T-helper 1 cell (primary cell): ENCODE measurements at places on chromosomes 13 and 19.

- DNase-seq, result no peak
Observed at GRCh38 chr13:92821324-92821723, 405.3 kb upstream of the GPC6 start.

- DNase-seq, result no peak
Observed at GRCh38 chr19:43839139-43839538, 12.0 kb downstream of the ZNF283 start.

DNA sequence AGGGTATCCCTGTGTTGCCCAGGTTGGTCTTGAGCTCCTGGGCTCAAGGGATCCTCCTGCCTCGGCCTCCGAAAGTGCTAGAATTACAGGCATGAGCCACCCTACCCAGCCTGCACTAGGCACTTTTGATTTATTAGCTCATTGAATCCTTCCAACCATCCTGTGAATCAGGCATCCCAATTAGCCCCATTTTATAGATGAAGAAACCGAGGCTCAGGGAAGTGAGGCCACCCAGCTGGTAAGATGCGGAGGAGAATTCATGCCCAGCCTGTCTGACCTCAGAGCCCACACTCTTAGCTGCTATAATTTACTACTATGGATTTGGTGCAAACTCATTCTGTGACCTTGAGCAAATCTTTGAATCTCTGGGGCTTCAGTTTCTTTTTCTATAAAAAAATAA, 17.8 kb upstream of the CACNG8 start:
- no peak for DNase-seq

DNA sequence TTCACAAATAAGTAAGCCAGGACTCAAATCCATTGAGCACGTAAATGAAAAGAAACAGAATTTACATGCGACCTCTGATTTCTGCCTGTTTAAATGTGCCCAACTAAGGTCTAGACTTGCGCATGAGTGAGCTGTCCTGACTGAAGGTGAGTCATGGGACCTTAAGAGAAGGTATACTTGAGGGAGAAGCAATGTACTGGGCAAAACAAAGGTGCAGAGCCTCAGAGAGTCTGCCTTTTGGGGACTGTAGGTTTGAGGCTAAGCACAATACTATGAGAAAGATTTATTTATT, 45.8 kb downstream of the UFM1 start:
- no peak for DNase-seq

- no peak for DNase-seq
Observed at GRCh38 chr13:51873837-51874236, 12.1 kb downstream of the CCDC70 start.

GRCh38 chr13:51435002-51435578, 17.7 kb downstream of the INTS6 start:
- DNase-seq, result no peak

GRCh38 chr19:34254046-34254697, at the start of gene GARRE1:
GARRE1 (plus strand) TSS chr19:34254554; CDS start chr19:34300474, 45,920 bp downstream.
- peak; percentile 81 for DNase-seq

- no peak for DNase-seq
Observed at GRCh38 chr19:40604171-40604646, 3.0 kb downstream of the LTBP4 start.

DNA sequence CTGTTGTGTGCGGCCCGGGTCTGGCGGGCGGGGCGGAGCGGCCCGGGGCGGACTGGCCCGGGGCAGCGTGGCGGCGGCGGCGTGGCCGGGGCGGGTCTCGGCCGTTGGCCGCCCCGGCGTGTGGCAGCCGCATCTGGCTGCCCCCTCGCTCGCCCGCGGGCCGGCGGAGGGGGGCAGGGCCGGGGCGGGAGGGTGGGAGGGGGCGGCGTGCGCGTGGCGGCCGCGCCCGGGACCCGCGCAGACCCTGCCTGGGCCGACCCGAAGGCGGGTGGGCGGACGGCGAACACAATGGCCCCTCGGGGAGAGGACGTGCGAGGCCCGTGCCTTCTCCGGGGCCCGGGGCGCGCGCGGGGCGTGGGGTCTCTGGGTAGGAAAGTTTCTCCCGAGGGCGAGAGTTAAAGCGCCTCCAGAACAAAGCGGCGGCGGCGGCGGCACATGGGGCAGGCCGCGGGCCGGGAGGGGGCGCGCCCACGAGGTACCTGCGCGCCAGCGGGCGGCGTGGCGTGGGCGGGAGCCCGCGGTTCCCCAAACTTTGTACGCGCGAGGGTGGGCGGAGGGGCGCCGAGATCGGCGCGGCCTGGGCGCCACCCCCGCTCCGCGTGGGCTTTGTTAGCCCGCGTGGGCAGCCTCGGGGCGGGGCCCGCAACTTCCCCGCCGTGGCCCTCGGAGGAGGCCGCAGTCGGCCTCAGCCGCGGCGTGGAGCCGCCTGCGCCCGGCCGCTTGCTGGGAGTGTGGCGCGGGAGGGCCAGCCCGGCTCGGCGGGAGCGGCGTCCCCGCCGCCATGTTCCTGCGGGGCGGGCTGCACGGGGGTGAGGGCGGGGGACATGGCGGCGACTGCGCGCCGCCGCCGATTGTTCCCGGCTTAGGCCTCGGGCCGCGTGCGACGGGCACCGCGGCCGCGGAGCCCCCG, 764 bp downstream of the MIR17HG start:
- DNase-seq, result peak; percentile 55

- DNase-seq, result no peak
Observed at GRCh38 chr19:15234431-15235130, 2.3 kb upstream of the EPHX3 start.

- DNase-seq, result no peak
Observed at GRCh38 chr13:30119476-30119875, 187.9 kb downstream of the KATNAL1 start.

DNA sequence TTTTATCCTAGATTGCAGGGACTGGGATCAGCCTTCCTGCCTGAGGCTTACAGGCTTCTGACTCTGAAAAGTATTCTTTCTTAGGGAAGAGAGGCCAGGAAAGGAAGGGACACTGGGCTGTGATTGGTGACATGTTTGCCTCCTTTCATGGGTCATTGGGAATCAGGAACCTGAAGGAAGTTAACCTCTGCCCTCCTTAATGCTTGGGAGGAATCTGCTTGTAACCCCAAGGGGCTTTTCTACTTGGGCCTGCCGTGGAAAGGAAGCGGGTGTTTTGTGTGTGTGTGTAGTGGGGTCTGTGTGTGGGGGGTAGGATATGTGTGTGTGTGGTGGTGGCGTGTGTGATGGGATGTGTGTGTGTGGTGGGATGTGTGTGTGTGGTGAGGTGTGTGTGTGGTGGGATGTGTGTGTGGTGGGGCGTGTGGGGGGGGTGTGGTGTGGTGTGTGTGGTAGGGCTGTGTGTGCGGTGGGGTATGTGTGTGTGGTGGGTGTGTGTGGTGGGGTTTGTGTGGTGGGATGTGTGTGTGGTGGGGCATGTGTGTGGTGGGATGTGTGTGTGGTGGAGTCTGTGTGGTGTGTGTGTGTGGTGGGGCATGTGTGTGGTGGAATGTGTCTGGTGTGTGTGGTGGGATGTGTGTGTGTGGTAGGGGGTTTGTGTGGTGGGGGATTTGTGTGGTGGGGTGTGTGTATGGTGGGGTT, 41.3 kb upstream of the NPAS1 start:
- DNase-seq, result no peak

GRCh38 chr13:20080377-20081164, 80.3 kb downstream of the GJA3 start:
- DNase-seq, result no peak

- no peak for DNase-seq
Observed at GRCh38 chr19:32910874-32911273, 41.3 kb upstream of the SLC7A9 start.

GRCh38 chr13:51644654-51645053, 60.4 kb downstream of the WDFY2 start:
- DNase-seq, result no peak

GRCh38 chr13:33213024-33213768, 72.4 kb downstream of the STARD13 start:
- no peak for DNase-seq

DNA sequence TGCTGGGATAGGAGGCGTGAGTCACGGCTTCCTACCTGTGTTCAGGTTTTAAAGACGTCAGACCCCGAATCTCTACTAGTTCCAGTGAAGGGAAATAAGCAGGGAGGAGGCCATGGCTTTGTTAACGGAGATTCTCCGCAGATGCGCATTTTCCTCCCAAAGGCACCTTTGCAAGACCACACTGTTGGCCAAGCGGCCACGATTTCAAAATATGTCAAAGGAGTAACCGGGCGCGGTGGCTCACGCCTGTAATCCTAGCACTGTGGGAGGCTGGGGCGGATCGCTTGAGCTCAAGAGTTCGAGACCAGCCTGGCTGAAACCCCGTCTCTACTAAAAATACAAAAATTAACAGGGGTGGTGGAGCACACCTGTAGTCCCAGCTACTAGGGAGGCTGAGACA, 21.9 kb downstream of the ZNF763 start:
- no peak for DNase-seq

- DNase-seq, result no peak
Observed at GRCh38 chr19:47509170-47509847, 5.6 kb downstream of the NAPA start.

GRCh38 chr13:97191615-97192014, 30.5 kb upstream of the MBNL2 start:
- no peak for DNase-seq

GRCh38 chr13:51684076-51684475, 99.8 kb downstream of the WDFY2 start:
- DNase-seq, result no peak

DNA sequence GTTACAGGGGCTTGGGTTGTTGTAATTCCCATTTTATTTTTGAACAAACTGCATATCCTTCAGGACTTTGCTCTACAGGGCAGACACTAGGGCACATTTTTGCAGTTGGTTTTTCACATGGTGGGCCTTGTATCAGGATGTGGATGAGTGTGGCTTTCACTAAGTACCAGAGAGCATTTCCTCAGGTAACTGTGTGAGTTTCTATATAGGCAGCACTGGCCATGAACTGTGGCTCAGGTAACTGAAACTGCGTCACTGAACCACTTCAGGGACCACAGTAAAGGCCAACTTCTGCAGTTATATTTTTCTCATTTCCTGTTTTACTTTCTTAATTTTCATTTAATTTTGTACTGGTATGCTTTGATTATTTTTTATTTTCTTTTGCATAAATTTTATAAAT, 166.5 kb downstream of the ZNF486 start:
- DNase-seq, result no peak

- no peak for DNase-seq
Observed at GRCh38 chr13:36089130-36089647, 42.0 kb downstream of the DCLK1 start.
